ENCODE measurements at places on chromosomes 2 and 18. TPM values are rescaled to one million over a fixed set of nuclear protein-coding genes. Genes with fewer than 3 reads are reported as not detected.

The HOXD4 gene
- total RNA-seq, result 1.0 TPM

The ITGA6 gene
- total RNA-seq, result 83.5 TPM

The PPP4R1 gene
- 151 TPM for total RNA-seq

The RTP5 gene
- not detected for total RNA-seq

The LPIN1 gene
- total RNA-seq, result 18.8 TPM

The LINC00305 gene
- total RNA-seq, result not detected

The ST8SIA5 gene
- 2.1 TPM for total RNA-seq

The TMEM169 gene
- total RNA-seq, result 1.6 TPM

The UBE2E3 gene
- 108 TPM for total RNA-seq

The PHOSPHO2 gene
- 3.7 TPM for total RNA-seq

The ADAM23 gene
- total RNA-seq, result 3.7 TPM

The NT5C1B gene
- not detected for total RNA-seq

The SERPINB11 gene
- not detected for total RNA-seq

The CRYGC gene
- not detected for total RNA-seq

The DNAH7 gene
- under 0.01 TPM for total RNA-seq

The ARPC2 gene
- 172 TPM for total RNA-seq

The SFT2D3 gene
- 7.8 TPM for total RNA-seq

The CTAGE1 gene
- not detected for total RNA-seq

The ALK gene
- 0.52 TPM for total RNA-seq

The PAPOLG gene
- total RNA-seq, result 10.4 TPM

The C2orf74 gene
- 2.6 TPM for total RNA-seq

The GMPPA gene
- total RNA-seq, result 27.7 TPM

The GCA gene
- total RNA-seq, result 20.4 TPM

The DSG2 gene
- 2.6 TPM for total RNA-seq

The ANKRD29 gene
- total RNA-seq, result 3.7 TPM

The REG1A gene
- total RNA-seq, result not detected

The TSHZ1 gene
- 5.7 TPM for total RNA-seq

The MOCOS gene
- total RNA-seq, result 0.52 TPM

The DNER gene
- 1.6 TPM for total RNA-seq

The INPP4A gene
- total RNA-seq, result 12.5 TPM

The IL37 gene
- not detected for total RNA-seq

The COL6A3 gene
- 365 TPM for total RNA-seq

The CIDEA gene
- total RNA-seq, result 2.1 TPM

The NOSTRIN gene
- total RNA-seq, result 8.4 TPM

The LOXHD1 gene
- total RNA-seq, result 1.6 TPM

The SLC14A1 gene
- total RNA-seq, result 14.6 TPM

The RBKS gene
- 2.1 TPM for total RNA-seq

The GPAT2 gene
- total RNA-seq, result 7.8 TPM

The GCG gene
- 5.2 TPM for total RNA-seq

The CROCC2 gene
- total RNA-seq, result under 0.01 TPM

The LOXL3 gene
- total RNA-seq, result 8.4 TPM

The WNT10A gene
- not detected for total RNA-seq

The AGXT gene
- not detected for total RNA-seq

The STARD6 gene
- total RNA-seq, result not detected
